Dorsolateral prefrontal cortex (tissue), 122 donors: ENCODE measurements at places on chromosomes 6 and 20.

DNA sequence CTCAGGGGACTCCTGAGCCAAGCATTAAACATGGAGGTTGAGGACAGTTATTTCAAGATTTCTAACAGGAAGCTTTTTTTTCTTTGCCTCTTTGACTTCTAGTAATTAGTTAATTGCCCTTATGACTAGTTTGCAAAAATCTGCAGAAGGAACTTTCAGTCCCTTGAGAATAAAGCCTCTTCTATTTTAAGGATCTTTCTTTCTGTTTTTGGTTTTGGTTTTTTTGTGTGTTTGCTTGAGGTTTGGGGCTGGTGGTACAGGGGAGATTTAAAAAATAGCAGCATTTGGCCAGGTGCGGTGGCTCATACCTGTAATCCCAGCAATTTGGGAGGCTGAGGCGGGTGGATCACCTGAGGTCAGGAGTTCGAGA lies 259.3 kb downstream of the BMP7 start:
- DNase-seq: no peak

DNA sequence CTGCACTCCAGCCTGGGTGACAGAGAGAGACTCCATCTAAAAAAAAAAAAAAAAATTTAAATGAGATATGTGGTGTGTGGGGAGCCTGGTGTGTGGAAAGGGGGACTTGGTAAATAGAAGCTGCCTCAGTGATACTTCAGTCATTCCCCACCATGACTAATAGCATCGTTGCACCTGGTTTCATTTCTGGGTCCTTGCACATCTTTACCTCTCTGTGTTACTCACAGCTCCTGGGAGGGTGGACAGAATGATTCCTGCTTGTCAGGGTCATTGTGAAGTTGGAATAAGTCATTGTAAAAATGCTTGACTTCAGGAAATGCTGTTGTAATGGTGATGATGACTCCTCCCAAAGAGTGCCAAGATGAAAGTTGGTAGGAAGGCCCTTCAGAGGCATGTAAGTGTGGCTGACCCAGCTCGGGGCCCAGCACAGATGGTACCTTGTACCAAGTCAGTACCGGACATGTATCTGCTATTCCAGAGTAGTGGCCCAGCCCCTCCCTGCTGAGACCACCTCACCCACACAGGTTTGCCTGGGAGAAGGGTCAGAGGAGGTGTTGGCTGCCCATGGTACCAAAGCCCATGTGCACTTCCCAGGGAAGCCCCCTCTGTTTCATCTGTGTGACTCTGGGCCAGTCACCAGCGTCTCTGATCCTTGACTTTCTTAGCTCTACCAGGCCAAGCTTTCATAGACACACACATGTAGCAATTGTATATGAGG lies 48.4 kb downstream of the PLAGL2 start:
- DNase-seq: no peak

DNA sequence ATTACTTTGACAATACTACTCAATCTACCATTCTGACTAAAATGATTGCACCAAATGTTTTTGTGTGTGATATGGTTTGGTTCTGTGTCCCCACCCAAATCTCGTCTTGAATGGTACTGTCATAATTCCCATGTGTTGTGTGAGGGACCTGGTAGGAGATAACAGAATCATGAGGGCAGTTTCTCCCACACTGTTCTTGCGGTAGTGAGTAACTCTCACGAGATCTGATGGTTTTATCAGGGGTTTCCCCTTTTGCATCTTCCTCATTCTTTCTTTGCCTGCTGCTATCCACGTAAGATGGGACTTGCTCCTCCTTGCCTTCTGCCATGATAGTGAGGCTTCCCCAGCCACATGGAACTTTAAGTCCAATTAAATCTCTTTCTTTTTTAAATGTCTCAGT lies 20.8 kb downstream of the SYCP2 start:
- DNase-seq: no peak

DNA sequence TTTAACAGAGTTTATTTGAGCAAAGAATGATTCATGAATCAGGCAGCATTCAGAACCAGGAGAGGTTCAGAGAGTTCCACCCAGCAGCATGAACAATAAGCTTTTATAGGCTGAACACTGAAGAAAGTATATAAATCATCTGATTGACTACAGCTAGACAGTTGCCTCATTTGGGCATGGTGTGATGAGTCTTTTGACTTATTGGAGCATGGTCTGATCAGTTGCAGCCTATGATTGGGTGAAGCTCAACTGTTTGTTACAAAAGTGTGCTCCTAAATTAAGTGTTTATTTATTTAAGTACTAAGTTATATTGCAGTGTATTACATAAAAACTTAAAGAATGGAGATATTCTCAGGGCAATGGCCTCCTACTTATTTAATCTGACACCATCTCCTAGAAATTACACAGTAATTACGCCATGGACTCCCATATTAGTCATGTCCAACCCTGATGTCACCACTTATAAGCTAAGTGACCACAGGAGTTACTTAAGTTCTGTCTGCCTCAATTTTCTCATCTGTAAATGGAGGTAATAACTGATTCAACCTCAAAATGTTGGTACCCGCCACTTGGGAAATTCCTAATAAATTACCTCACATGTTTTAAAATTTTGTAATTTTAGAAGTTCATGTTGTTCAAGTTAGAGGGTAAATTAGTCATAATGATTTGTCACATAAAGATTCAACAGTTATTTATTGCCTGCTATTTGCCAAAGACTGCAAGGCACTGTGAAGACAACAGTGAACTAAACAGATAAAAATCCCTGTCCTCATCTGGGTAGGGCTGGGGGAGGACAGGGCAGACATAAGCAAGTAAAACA lies 15.2 kb upstream of the ROS1 start:
- no peak for DNase-seq

GRCh38 chr6:38432479-38432878 lies 207.2 kb downstream of the BTBD9 start:
- DNase-seq: no peak

DNA sequence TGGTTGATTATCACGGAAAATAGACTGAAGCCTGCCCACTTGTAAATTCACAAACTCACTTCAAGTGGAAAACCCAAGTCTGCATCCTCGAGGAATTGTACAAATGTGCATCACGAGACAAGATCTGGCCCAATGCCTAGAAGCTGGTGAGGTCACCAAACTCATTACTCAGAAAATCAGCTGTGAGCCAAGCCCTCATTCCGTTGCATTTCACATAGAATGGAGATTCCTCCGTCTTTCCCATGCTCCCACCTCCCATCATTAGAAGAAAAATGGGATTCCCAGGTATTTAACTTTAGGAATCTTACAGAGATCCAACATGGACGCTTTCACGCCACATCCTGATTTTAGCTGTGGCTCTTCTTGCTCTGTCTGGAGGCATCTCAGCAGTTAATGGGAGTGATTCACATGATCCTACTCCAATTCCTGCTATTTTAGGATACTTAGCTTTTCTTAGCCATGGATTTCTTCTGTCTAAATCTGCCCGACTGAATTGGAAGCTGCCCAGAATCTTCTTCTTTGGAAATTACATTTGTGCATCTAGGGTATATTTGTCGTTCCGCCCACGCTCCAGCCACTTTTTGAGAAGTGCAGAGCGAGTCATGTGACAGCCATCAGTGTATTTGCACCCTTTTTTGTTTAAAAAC lies 68.7 kb upstream of the STMND1 start:
- no peak for DNase-seq

- no peak for DNase-seq
These were observed 47.2 kb downstream of the BACH2 start for GRCh38 chr6:90249458-90249857.

DNA sequence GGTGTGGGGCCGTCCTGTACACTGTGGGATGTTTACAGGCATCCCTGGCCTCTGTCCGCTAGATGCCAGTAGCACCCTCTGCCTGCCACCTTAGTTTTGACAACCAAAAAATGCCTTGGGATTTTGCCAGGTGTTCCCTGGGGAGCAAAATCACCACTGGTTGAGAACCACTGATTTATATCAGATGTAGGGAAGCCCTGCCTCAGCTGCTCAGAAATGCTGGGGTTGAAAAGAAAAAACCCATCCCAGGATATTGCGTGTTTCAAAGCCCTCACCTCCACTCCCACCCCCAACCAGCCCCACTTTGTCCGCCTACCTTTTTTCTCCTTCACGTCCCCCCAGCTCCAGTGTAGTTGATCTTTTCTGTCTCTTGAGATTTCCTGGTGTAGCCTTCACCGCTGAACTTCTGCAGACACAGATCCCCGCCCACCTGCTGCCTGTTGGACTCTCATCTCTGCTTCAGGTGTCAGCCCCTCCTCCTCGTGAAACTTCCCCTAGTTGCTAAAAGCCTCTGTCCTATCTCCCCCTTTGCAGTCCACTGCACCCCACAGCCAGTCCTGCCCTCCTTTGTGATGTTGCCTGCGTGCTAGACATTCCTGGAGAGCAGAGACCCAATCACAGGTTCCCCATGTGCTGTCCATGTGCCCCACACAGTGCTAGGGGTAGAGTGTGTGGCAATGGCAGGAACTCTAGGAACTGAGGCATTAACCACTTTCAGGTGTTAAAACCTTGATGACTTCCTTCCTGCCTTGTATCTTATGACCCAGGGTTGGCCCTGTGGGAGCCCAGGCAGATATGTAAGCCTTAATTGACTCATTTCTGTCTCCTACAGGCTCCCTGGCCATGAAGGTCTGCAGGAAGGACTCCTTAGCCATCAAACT lies 98.9 kb downstream of the TBC1D7 start:
- DNase-seq: no peak

GRCh38 chr20:41446456-41446855 lies 79.8 kb upstream of the EMILIN3 start:
- no peak for DNase-seq

DNA sequence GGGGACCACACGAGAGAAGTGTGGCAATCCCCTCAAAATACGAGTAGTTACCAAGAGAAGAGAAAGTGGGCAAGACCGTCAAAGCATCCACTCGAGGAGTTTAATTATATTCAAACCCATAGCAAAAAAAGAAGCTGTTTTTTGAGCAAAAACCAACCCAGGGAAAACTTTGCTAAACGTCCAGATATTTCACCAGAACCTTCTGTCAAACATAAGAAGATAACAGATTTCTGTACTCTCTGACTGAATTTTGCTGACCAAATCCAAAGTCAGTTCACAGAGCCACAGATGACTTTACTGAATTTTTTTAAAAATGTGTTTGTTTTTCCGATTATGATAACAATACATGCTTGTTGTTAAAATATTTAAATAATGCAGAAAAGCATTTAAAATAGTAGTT lies 145.6 kb upstream of the PTPN1 start:
- no peak for DNase-seq

GRCh38 chr6:12785301-12785700 lies 68.7 kb downstream of the PHACTR1 start:
- no peak for DNase-seq

DNA sequence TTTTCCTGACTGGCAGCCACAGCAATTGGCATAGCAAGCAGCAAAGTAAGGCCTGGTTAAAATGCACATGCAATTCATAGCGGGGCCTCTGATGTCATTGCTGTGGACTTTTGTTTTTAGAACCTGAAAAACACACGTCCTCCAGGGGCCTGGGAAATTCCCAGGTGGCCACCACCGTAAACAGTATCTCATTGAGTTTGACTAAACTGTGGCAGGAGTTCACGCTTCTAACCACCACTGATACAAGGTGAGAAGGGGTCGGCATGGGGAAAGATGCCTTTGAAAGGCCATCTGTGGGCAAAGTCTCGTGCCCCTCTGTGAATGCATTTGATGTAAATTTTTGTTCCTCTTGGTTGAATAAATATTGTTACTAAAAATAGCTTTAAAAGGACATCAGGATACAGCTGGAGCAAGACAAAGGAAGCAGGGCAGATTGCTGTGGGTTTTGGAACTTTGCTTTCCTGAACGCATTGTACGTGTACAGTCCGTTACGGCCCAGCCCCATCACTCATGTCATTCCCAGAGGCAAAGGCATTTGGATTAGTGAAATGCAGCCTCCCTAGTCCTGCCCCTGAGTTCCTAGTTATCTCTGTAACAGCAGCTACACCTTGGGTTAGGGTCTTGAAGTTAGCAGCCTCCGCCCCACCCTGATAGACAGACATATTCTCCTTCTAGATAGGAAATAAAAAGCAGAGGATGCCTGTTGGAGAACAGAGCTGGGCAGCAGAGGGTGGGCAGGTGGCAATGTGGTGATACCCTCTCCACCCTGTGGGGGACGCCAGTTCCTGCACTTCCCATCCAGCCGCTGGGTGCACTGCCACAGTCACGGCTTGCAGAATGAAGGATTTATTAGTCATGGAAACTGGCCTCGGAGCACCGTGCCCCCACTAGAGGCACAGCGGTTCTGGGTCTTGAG lies 80.3 kb downstream of the ZDHHC14 start:
- no peak for DNase-seq

DNA sequence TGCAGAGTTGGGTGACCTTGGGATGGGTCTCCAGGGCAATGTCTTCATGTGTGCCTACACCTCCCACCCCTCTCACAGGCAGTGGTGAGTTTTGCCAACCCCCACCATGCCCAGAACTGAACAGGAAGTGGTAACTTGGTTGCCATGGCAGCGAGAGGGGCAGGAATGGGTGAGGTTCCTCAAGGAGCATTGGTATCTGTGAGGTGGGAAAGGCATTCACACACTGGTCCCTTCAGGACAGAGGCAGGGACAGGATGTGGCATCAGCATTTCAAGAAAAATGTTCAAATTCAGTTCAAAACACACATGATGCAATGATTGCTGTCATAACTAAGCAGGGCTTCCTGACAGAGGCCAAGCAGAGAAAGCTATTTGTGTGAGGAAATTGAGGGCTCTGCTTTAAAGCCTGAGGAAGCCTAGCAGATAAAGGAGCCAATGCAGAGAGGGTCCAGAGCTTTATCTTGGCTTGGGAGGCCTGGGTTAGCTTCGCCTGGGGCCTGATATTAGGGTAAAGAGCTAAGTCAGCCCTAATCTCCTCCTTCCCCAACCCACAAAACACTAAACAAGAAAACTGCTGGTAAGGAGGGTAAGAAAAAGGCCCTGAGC lies 551 bp downstream of the TREML2 start:
- DNase-seq: no peak

DNA sequence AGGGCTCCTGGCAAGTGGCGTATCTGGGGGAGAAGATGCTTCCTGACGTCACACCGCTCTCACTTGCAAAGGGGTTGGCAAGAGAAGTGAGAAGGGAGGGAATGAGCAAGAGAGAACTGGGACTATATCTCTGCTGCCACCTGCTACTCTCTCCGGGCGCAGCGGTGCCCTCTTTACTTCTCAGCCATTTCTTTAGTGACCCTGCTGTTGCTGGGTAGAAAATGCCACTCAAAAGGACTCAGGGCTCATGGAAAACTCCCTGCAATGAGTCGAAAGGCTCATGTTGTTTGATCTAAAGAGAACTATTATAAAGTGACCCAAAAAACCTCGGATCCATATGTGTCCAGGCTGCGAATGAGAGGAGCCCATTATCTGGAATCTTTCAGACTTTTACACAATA lies 401.8 kb downstream of the SAMD5 start:
- no peak for DNase-seq

- DNase-seq: no peak
These were observed 33.1 kb upstream of the MCUR1 start for GRCh38 chr6:13847326-13848050.
